ENCODE measurements at places on chromosomes 5 and 9. TPM values are rescaled to one million over a fixed set of nuclear protein-coding genes. Genes with fewer than 3 reads are reported as not detected.

The CAMK2A gene
- total RNA-seq: not detected

The FOXD4L5 gene
- 0.11 TPM for total RNA-seq

The KCNIP1 gene
- not detected for total RNA-seq

The SPINK1 gene
- not detected for total RNA-seq

The BTNL3 gene
- not detected for total RNA-seq

The SOWAHA gene
- total RNA-seq: not detected

The UNC5A gene
- total RNA-seq: 1.6 TPM

The PRLR gene
- not detected for total RNA-seq

The SLC36A2 gene
- total RNA-seq: not detected

The HK3 gene
- 0.04 TPM for total RNA-seq

The SPDL1 gene
- 34.1 TPM for total RNA-seq

The F2R gene
- total RNA-seq: 125 TPM

The PCDHAC1 gene
- 0.07 TPM for total RNA-seq

The CERCAM gene
- total RNA-seq: 24.1 TPM

The FBN2 gene
- total RNA-seq: 73.7 TPM

The LCN15 gene
- total RNA-seq: not detected

The TMOD1 gene
- total RNA-seq: 1.5 TPM

The SLC12A2 gene
- 60.0 TPM for total RNA-seq

The TTC23L gene
- under 0.01 TPM for total RNA-seq

The FIBCD1 gene
- not detected for total RNA-seq

The GRM6 gene
- not detected for total RNA-seq

The DCP2 gene
- total RNA-seq: 39.7 TPM

The GPR150 gene
- 0.20 TPM for total RNA-seq

The ACOT12 gene
- 0.13 TPM for total RNA-seq

Data from pulmonary artery endothelial cell (primary cell).